ENCODE measurements at places on chromosomes 7 and 10.

DNA sequence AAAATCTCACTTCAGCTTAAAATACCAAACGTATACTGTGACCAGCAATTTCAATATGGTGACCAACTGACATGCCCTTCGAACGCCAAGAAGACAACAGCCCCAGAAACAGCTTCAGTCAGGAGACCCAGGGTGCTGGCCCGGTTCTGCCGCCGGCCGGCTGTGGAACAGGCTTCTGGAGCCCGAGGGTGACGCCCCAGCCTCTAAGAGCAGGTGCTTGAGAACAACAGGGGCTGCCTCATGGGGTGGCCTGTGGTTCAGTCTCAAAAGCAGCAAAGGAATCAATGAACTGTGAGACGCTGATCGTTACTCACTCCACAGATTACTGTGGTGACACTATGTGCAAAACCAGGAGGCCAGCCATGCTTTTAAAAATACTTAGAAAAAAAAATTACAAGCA is 17.3 kb downstream of the GPER1 start:
- DNase-seq: no peak

DNA sequence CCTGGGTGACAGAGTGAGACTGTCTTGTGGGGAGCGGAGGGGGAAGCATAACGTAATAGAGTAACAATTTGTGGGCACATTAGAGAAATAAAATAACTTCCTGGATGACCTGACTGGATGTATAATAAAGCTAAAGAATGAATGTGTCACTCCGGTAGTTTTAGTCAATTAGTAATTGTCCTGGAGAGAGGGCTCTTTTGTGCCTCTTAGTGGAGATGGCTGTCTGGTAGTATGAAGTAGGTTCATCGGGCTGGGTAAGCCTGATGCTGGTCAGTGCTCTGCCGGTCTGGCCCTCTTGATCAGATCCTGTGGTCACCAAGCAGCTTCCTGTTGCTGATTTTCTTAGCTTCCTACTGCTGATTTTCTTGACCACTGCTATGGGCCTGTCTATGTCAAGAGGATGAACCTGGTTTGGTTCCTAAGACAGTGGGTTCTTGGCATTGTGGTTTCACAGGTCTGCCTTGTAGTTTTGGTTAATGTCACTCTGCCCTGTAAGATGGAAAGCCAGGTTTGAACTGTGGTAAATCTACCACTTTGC is 34.1 kb downstream of the ZRANB1 start:
- DNase-seq: no peak

- DNase-seq: no peak
Observed at GRCh38 chr10:118692872-118693271, 61.9 kb downstream of the CACUL1 start.

- no peak for DNase-seq
Observed at GRCh38 chr7:105336009-105336408, 52.7 kb downstream of the SRPK2 start.

DNA sequence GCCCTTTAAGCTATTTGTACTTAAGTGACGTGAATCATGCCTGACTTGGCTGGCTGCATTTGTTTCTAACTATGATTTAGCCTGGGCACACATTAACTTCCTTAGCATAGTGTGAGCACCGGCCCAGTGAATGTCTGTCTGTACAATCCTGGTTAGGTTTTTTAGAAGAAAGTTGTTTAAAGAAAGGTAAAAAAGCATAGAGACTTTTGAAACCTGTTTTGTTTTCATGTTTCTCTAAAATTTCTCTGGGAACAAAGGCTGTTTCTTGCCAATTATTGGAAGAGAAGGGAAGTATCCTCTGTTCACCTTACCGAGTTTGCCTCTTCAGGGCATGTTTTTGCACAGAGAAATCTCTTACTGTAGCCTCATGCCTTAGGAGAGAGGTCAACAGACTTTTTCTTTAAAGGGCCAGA is 42.9 kb upstream of the MET start:
- no peak for DNase-seq

- DNase-seq: no peak
Observed at GRCh38 chr10:51522858-51523257, 176.5 kb downstream of the CSTF2T start.

DNA sequence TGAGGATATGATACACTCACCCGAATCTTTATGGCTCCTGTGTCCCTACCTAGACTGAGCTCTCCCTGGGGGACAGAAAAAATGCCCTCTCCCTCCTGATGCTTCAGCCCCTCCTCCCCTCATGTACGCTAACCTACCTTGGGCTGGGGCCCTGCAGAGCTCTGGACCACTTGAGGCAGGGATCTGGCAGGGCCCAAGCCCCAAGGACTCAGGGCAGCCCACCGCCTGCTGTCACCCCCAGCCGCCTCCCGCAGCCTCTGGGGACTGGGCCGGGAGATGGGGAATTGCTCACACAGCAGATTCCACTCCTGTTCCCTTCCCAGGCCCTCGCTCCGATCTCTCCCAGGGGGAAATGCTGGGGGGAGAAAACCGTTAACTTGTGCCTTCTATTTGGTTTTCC is 32.9 kb upstream of the LBX1 start:
- DNase-seq: no peak

DNA sequence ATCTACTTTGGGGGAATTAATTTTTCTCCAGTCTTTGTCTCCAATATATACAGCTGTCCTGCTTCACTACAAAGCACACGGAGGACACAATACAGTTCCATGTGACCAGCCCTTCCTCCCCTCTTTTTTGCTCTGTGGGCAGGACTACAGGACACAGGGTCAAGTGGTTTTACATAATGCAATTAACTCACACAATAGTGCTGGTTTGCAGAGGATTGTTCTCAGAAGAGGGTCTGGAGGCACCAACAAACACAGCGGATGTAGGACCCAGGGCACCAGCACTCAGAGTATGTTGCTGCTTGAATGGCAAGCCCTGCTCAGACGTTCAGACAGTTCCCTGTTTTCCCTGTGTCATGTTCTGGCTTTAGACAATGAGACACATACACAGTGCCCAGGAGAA is 52.0 kb upstream of the NPTX2 start:
- DNase-seq: no peak

Measured in NCI-H1105 (cell line).